Cardiac fibroblast (primary cell): ENCODE measurements at places on chromosomes 7 and 10.

DNA sequence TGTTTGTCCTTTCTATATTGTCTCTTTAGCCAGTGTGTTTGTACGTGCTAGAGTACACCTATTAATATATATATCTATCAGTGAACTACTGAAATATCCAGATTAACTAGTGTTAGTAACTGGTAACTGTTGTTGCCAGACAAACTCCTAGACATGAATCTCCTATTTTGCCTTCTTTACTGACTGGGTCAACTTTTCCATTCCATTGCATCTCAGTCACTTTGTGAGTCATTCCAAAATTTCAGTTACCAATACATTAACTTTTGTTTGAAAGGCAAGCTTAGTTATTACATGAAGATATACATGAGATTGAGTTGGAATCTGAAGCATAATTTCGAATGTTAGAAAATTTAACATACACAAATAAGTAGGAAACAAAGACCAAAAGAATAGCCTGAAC, 51.4 kb downstream of the BTAF1 start:
- peak; percentile 82 for DNase-seq

GRCh38 chr10:3568392-3568791, 216.6 kb downstream of the KLF6 start:
- DNase-seq, result no peak

DNA sequence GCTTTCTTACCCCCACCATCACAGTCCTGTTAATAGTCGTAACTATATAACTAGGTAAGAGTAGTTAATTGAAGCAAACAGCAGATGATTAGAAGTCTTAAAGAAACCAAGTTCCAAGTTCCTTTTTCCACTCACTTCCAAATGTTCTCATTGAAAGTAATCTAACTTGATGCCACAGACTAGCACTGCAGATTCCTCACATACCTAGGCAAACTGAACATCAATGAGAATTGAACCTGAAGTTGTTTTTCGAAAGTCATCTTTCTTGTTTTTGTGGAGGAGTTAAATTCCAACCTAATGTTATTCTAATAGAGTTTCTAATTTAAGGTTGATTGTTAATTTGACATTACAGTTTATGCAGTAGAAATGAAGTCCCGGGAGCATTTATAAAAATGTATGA, 5.5 kb downstream of the PRKG1 start:
- no peak for DNase-seq

GRCh38 chr7:142384493-142384922, 126.7 kb upstream of the PRSS58 start:
- peak; percentile 36 for DNase-seq

DNA sequence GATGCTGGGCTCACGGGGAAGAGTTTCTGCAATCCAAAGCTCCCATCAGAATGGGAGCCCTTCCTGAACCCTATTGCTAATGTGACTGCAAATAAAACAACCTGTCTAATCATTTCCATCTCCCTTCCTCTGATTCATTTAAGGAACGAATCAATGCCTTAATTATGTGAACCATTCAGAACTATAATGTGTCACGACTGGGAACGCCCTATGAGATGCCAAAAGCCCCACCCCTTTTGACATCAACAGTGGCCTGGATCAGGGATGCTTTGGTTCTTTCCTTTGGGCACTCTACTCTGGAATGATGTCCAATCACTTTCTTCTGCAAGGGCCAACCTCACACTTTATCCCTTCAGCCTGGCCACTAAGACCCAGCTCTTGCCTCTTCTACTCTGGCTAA, 195.4 kb upstream of the AOAH start:
- no peak for DNase-seq

- DNase-seq, result no peak
These were observed 286.0 kb upstream of the TMEM229A start for GRCh38 chr7:124318721-124319450.
